ENCODE measurements at places on chromosomes 4 and X.

DNA sequence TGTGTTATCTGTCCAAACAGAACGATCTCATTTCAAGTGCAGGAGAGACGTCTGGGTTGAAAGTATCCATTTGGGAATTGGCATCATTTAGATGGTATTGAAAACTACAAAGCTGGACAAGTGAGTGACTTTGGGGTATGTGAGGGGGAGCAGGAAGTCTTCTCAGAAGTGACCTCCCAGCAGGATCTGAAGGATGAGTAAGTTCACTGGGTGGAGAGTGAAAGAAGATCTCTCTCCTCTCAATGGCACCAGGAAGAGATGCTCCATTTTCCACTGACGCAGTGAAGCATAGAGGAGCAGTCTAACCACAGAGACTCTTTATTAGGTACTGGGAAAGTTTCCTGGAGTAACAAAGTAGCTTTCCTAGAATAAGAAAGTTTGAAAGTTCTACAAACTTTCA lies 161.0 kb downstream of the CPE start:
- no peak for DNase-seq

GRCh38 chrX:109813236-109813635 lies 80.2 kb upstream of the ACSL4 start:
- DNase-seq = no peak

DNA sequence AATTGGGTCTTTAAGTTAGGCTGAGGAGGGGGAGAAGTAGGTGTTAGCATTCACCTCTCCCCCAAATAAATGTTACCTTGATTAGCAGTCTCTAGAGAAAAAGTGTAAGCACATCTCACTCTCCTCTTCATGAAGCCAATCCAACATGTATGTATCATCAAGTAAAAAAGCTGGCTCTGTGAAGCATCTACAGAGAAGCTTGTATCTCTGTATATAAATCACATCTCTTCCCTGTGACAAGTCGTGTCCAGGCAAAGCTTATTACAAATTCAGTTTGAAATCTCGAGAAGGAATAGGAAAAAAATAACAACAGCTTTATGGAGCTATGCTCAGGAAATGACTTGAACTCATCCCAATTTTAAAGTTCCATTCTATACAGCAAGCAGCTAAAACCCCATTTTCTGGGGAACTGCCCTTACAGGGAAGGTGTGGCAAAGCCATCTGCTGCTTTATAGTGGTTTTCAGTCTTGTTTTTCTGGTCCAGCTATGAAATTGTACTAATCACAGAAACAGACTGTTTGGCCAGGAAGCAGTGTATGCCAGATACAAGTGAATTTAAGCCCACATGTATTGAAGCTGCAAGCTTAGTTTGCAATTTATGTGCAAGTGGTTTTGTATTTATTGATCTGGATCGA lies 313.3 kb upstream of the NOCT start:
- DNase-seq = no peak

DNA sequence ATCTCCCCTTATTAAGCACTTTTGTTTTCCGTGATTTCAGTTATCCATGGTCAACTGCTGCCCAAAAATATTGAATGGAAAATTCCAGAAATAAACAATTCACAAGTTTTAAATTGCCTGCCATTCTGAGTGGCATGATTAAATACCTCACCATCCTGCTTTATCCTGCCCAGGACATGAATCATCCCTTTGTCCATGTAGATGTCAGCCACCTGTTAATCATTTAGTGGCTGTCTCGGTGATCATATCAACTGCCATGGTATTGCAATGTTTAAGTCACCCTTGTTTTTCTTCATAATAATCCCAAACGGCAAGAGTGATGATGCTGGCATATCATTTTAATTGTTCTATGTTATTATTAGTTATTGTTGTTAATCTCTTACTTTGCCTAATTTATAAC lies 79.8 kb upstream of the LHFPL1 start:
- no peak for DNase-seq

GRCh38 chrX:10636337-10636736 lies 16.0 kb upstream of the MID1 start:
- DNase-seq = no peak

DNA sequence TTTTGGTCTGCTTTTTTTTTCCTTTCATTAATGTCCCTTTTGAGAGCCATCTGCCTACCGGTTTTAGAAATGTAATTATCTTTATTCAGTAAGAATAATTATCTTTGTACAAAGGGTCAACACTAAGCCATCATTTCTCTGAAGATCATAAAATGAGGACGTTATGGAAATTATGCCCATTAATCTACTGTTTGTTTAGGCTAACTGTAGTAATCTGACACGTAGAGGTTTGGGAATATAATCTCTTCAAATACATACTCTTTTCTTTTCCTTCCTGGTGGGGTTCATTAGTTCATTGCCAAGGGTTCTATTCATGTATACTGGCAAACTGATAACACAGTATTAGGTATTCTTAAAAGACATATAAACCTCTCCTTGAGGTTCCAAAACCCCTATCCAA lies 3.8 kb upstream of the HSD17B13 start:
- no peak for DNase-seq

GRCh38 chrX:127574829-127575228 lies 477.4 kb downstream of the ACTRT1 start:
- DNase-seq = no peak

DNA sequence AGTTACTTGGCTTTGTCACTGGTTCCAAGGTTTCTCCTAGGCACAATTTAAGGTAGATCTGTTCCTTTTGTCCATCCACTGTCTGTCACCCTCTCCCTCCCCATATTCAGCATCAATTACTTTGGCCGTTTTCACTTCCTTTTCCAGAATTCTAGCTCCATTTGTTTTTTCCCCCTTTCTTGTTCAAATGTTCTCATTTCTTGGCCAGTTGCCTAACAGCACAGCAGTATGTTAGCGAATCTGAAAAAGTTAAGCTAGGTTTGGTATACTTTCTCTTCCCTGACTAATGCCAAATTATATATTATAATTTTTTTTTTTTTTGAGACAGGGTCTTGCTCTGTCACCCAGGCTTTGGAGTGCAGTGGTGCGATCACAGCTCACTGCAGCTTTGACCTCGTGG lies 409.1 kb upstream of the TEX13C start:
- DNase-seq = no peak

GRCh38 chrX:134547047-134547679 lies 87.2 kb downstream of the HPRT1 start:
- DNase-seq = no peak

- no peak for DNase-seq
Measured at GRCh38 chr4:75634951-75635350, 4.6 kb upstream of the CDKL2 start.

GRCh38 chr4:90186229-90186628 lies 59.0 kb downstream of the CCSER1 start:
- no peak for DNase-seq

- DNase-seq = no peak
Measured at GRCh38 chrX:1803741-1804140, 188.9 kb downstream of the ASMT start.

- DNase-seq = no peak
Measured at GRCh38 chr4:8920289-8920965, 48.8 kb upstream of the HMX1 start.

DNA sequence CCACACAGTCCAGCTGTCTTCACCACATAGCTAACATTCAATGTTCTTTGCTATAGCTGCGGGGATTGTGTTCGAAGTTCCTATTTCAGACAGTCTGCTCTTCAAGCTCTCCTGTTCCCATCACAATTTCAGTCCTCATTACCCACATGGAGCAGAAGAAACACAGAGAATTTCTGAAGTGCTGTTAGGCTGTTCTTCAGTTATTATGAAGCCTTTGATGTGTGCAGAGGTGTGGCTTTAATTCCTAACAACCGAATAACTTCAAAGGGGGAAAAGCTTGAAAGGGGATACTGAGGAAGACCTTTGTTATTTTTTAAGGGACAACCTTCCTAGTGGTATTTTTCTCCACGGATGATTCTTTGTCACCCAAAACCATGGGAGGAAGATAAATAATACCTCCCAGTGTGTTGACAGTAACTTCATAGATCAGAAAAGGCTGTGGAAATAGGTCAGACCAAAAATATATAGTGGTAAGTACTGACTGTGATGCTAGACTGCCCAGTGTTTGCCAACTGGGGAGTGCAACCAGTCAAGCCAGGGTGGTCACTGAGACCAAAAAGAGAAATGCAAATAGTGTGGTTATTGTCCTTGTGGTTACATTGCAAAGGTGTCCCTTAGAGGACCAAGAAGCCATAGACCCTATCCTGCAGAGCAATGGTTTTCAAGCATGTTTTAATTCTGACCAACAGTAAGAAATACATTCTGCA lies 52.1 kb downstream of the PRKG2 start:
- no peak for DNase-seq

- no peak for DNase-seq
Measured at GRCh38 chr4:121957266-121957665, 5.4 kb upstream of the TRPC3 start.

Data from stimulated activated CD4-positive, alpha-beta T cell treated with anti-CD3 and anti-CD28 coated beads, Interleukin-1b, Interleukin-23, amount 100 ng/mL, for 24 hours (primary cell).